Caki2 (cell line): ENCODE measurements at places on chromosomes 7 and 10.

- DNase-seq = no peak
Measured at GRCh38 chr7:151816562-151817314, 60.2 kb downstream of the PRKAG2 start.

DNA sequence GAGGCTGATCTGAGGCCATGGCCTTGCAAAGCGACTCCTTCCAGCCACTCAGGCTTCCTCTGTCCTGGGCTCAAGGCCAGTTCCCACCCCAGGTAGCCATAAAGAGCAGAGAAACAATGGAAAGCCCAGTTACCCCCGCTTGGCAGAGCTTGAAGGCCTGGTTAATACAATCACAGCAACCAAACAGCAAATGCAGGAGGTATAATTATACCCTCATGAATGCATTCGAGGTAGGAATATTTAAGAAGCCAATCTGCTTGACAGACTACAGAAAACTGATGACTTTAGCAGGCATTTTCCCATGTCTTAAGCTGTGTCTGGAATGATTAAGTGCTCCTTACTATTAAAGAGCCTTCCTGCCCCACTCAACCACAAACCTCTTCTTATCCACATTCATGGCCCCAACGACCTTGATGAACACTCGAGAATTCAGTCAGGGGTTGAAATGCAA lies 114.1 kb upstream of the MACROH2A2 start:
- no peak for DNase-seq

- peak; percentile 21 for DNase-seq
Measured at GRCh38 chr7:155796381-155797261, 15.6 kb downstream of the SHH start.

- no peak for DNase-seq
Measured at GRCh38 chr10:28215930-28216329, 86.9 kb downstream of the MPP7 start.

GRCh38 chr10:80158598-80159127 lies 26.1 kb downstream of the PLAC9 start:
- DNase-seq = peak; percentile 85

- no peak for DNase-seq
Measured at GRCh38 chr10:128066870-128067382, 59.3 kb downstream of the MKI67 start.

GRCh38 chr7:138195151-138195571 lies 118.9 kb downstream of the AKR1D1 start:
- DNase-seq = no peak

DNA sequence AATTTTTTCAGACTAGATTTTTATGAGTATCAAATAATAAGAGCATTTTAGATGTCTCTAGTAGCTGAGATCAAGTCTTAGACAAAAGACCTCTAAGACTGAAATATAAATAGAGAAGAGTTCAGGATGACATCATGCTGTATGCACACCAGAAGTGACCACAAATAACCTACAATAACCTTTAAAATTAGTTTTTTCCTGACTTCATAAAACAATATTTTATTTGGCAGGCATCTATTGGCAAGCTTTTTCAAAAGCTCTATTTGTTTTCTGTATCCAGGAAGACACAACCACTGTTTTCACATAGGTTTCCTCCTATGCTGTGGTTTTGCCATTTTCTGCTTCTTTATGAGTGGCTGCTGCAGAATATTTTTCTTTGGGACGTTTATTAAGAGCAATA lies 359.1 kb downstream of the CRPPA start:
- DNase-seq = peak; percentile 70

DNA sequence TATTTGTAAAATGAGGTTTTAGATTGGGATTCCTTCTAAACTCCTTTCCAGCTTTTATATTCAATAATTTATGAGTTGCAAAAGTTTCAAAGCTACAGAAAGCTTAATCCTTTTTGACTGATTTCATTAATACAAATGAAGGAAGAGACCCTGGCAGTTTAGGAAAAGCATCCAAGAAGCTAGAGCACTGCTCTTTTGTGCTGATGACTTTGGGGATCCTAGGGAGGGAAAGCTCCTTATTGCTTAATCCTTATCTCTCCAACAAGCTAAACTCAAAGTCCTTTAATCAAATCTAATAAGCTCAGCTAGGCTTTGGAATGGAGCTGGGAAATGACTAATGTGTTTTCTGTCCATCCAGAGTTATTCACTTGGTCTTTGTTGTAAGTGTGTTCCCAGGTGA lies 285.4 kb downstream of the ACTR3B start:
- DNase-seq = no peak

DNA sequence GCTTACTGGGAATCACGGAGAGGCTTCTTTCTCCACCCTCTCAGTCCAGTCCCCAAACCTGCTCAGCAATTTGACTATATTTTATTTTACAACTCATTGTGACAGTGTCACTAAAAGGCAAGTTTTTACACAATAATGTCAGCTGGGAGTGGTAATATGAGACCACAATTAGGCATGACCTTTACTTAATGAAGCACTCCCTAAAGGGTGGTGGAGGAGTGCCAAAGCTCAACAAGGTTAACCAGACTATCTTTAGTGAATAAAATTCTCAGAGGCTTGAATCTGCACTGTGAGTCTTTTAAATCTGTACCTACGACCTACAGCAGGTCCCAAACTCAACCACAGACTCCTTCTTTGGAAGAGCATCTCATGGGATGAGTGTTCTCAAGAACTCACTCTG lies 215.6 kb downstream of the TAX1BP1 start:
- DNase-seq = no peak

DNA sequence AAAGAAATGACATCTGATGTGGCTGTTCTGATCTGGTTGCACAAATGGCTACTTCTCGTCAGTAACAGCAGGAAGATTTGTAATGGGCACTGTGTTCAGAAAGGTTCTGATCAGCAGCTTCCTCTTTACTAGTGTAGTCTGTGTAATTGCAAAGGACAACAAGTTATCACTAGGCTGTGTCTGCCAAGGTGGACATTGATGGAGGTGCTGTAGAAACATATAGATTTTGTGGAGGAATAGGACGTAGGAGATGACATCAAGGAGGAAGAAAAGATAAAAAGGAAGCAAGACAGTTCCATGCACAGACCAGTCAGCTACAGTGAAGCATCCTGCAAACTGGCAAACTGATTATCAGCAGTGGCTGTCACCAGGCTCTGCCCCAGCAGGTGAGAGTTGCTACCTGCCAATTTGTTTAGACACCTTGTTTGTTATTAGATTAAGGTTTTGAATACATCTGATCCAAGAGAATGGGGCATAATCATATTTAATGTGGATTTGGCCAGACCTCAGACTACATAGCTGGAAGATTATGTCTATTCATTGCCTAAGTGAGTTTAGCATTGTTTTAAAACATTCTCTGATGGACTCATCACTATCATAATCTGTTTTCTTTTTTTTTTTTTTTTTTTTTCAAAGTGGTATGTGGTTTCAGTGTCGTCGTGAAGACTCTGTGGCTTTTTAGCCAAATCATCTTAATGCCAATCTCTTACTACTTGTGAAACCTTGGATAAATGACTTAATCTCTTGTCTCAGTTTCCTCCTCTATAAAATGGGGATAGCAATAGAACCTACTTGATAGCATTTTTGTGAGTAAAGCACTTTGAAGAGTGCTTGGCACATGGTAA lies 417.9 kb upstream of the LRGUK start:
- DNase-seq = no peak

GRCh38 chr7:152158801-152159587 lies 133.5 kb downstream of the GALNT11 start:
- no peak for DNase-seq

- DNase-seq = no peak
Measured at GRCh38 chr7:124959676-124960075, 30.1 kb upstream of the POT1 start.

DNA sequence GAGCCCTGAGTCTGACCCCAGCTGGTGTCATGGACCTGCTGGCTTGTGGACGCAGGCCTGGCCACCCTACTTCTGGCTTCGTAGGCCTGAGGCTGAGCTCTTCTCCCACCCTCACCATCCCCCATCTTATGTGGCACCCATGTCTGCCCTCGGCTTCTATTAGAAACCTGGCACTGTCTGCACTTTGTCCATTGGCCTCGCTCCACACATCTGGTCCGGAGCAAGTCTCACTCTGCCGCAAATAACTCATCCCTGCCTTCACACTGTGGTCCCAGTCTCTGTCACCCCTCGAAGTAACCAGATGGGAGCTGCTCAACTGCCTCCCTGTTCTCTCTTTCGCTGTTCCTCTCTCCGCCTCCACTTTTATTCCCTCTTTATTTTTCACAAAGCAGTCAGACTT lies 78.6 kb downstream of the TRRAP start:
- no peak for DNase-seq

- DNase-seq = no peak
Measured at GRCh38 chr7:137441451-137441850, 97.9 kb upstream of the PTN start.

DNA sequence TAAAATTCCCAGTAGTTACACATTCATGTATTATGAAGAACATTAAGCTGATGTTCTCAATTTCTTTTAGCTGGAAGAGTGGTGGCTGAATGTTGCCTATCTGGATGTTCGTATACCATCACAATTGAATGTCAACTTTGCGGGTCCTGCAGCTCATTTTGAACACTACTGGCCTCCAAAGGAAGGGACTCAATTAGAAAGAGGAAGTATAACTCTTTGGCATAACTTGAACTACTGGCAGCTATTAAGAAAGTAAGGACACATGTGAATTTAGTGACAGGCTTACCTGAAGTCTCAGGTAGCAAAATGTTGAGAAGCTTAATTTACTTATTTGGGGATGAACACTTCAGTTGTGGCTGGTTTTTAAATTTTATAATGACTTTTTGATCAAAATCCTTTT lies 15.9 kb downstream of the CROT start:
- no peak for DNase-seq

DNA sequence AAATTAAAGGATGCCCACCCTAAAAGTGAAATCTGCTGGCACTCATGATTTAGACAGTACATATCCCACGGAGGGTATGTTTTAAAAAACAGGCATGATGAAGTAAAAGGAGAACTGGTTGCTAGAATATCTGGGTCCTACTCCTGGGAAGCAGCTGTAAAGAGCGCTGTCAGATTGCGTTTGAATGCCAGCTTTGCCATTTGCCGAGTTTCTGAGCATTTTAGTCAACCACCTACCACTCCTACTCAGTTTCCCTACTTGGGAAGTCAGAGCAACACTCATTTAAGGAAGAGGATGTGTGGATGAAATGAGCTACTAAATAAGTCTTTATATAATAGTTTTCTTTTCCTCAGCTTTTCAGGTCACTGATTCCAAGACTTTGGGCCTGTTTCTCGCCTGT lies 1.1 kb upstream of the UMAD1 start:
- DNase-seq = no peak

DNA sequence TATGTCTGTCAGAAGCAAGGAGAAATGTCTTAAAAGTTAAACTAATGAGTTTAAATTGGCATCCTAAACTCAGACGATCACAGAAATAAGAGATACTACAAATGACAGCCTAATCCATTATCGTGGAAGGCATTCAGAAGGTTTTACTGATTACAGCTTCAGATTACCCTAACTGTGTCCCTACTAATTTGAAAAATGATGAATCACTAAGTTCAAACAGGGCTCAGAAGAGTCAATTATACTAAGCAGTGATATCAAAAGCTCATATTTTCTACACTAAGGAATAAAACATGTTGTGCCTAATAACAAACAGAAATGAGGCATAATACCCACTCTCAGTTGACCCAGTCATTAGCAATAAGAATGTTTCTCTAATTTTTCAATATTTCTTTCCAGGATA lies 152.0 kb upstream of the NRBF2 start:
- no peak for DNase-seq

GRCh38 chr10:22992075-22992474 lies 64.2 kb downstream of the ARMC3 start:
- DNase-seq = no peak

- no peak for DNase-seq
Measured at GRCh38 chr7:106855540-106856132, 9.4 kb upstream of the PIK3CG start.

DNA sequence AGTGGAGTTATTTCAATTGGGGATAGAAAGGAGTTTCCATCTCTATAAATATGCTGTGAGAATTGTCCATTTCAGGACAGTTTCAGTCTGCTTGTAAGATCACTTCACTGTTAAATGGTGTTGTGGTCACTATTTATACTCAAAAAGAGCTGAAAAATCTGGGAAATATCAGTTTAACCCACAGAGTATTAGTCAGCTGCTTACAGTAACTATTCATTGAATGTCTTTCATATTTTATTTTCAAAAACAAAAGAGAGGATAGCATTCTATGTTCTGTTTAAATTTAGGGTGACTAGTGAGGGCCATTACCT lies 85.4 kb upstream of the PLXDC2 start:
- DNase-seq = no peak

DNA sequence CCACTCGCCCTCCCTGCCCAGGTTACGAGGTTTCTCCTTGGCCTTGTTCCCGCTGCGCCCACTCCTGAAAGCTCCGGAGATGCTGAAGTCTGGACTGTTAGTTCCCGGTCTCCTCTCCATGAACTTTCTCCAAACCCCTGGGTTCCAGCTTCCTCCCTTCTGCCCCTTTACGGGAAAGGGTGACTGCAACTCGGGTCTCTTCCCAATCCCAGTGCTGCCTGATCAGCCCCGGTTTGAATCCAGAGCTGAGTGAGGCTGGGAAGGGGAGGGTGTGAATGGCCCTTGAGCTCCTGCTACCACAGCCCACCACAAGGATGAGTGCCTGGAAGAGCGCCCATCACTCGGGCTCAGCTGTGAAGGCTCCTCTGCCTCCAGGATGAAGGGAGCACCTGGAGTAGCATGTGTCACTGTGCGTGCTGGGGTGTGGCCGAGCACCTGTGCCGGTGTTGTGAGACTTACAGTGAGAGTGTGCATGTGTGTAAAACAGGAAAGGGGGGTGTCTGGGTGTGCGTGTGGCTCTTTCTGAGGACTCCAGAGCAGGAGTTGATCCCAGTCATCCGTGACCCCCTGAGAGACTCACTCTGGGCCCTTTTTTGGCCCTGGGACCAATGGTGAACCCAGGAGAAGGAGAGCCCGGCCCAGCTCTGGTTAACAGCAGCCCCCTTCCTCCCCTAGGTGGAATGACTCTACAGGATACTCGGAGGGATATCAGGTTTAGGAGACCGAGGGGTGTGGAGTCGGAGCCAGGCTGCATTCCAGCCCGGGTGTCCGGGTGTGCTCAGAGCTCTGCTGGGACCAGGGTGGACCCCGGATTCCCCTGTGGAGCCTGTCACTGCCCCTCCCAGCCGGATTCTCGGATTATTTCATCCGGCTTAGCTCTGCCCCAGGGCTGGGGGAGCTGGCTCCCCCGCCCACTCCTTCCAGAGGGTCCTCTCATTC lies 1.1 kb upstream of the ZNF467 start:
- no peak for DNase-seq

- DNase-seq = no peak
Measured at GRCh38 chr7:95490231-95490762, 4.6 kb downstream of the ASB4 start.

GRCh38 chr10:29389935-29390334 lies 101.1 kb downstream of the LYZL1 start:
- DNase-seq = no peak
